Stimulated activated CD4-positive, alpha-beta T cell treated with anti-CD3 and anti-CD28 coated beads, Interleukin-4, amount 100 ng/mL, for 24 hours (primary cell): ENCODE measurements at places on chromosomes 4 and X.

- no peak for DNase-seq
Measured at GRCh38 chr4:157075811-157076577, at the start of gene GLRB. Gene GLRB (plus strand): TSS chr4:157076150. CDS start chr4:157078025, 1,875 bp downstream.

DNA sequence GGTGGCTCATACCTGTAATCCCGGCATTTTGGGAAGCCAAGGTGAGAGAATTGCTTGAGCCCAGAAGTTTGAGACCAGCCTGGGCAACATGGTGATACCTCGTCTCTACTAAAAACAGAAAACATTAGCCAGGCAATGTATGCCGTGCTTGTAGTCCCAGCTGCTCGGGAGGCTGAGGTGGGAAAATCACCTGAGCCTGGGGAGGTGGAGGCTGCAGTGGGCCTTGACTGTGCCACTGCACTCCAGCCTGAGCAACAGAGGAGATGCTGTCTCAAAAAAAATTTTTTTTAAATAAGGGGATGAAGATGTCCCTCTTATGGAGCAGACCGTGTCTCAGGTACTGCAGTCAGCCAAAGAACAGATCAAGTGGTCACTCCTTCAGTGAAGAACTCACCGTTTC is 13.5 kb downstream of the CTAG1B start:
- DNase-seq: no peak

GRCh38 chrX:150506486-150506885 is 61.9 kb upstream of the MTM1 start:
- no peak for DNase-seq

GRCh38 chrX:21661316-21661715 is 3.2 kb upstream of the KLHL34 start:
- no peak for DNase-seq

GRCh38 chrX:15672881-15673280 is 8.3 kb upstream of the CLTRN start:
- no peak for DNase-seq

- DNase-seq: no peak
Measured at GRCh38 chr4:23654791-23655190, 235.1 kb downstream of the PPARGC1A start.

DNA sequence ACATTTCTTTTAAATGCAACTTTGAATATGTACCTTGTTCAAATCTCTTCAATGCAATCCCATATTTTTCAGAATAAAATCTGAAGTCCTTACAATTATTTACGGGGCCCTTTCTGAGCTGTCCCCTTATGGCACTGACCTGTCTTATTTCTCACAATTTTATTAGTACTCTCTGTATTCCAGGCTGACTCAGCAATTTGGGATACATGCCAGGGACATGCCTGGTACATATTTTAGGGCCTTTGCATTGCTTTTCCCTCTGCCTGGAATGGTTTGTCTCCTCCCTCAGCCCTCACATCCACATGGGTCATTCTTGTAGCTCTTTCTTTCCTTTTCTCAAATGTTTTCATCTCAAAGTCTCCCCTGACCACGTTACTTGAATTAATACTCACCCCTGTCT is 172.2 kb upstream of the TECRL start:
- no peak for DNase-seq

- DNase-seq: no peak
Measured at GRCh38 chrX:13252726-13253125, 67.1 kb downstream of the ATXN3L start.

GRCh38 chr4:183508697-183509335 is 4.0 kb downstream of the ING2 start:
- DNase-seq: no peak

- no peak for DNase-seq
Measured at GRCh38 chr4:145176641-145177432, 3.6 kb downstream of the OTUD4 start.

DNA sequence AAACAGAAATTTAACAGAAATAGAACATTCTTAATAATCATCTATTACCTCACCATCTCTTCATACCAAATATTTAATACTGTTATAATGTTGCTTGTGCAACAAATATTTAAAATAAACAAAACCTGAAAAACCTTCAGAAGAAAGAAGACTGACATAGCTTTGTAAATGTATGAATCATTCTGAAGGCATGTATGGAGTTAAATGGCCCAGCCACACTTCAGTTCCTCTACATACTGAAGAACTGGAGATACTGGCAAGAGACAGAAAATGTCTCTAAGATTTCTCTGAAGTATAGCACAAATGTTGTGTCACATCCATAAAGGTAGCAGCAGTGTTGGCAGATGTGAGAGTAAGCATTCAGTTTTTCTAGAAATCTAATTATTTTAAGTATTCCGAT is 275.3 kb upstream of the FGF13 start:
- DNase-seq: no peak

DNA sequence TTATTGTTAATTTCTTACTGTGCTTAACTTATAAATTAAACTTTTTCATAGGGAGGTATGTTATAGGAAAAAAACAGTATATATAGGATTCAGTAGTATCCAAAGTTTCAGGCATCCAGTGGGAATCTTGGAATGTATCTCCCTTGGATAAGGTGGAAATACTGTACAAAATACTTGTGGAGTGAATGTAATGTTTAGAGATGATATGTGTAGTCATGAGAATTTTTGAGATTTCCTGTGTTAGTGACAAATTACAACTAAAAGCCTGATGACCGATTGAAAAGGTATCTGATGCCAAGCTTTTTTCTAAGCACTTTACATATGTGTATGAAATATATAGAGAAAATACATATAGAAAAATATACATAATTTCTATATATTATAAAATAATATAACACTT is 69.2 kb downstream of the STK32B start:
- no peak for DNase-seq

DNA sequence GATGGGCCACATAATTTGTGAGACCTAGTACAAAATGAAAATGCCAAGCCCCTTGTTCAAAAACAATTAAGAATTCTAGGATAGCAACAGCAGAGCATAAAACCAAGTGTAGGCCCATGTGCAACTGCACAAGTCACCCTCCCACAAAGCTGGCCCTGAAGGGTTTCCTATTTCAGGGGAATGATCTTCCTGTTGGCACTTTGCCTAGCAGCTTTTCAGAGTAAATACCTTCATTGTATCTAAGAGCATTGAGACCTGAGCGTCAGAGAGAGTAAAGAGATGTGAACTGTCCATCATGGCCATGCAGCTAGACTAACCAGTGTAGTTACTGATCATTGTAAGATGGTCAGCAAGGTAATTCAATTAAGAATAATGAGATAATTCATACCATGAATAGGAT is 113.6 kb downstream of the CNKSR2 start:
- no peak for DNase-seq

GRCh38 chr4:1321946-1322650 is 24.9 kb upstream of the UVSSA start:
- no peak for DNase-seq

DNA sequence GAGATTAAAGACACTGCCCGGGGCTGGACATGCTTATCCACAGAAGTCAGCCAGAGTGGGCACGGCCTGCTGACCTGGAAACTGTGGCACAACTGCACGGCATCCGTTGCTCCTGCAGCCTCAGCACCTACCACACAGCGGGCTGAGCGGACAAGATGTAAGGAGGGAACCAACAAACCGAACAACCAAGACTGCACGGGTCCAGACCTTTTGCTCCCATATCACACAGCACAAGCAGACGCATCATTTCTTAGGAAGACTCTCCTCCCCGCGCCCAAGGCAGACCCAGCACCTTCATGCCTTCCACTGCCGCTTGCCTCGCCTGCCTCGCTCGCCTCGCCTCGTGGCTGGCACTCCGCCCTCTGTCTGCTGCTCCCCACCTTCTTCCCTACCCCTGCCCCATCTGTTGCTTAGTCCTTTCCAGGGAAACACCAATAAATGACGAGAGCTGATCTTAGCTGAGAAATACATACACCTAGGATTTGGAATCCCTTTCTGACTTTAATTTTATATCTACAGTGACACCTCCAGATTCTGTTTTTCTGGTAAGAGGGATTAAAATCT is 79.0 kb downstream of the AFAP1 start:
- DNase-seq: no peak

- no peak for DNase-seq
Measured at GRCh38 chr4:48008021-48008596, 8.4 kb downstream of the CNGA1 start.

GRCh38 chrX:118740276-118740889 is 13.0 kb downstream of the IL13RA1 start:
- DNase-seq: no peak

DNA sequence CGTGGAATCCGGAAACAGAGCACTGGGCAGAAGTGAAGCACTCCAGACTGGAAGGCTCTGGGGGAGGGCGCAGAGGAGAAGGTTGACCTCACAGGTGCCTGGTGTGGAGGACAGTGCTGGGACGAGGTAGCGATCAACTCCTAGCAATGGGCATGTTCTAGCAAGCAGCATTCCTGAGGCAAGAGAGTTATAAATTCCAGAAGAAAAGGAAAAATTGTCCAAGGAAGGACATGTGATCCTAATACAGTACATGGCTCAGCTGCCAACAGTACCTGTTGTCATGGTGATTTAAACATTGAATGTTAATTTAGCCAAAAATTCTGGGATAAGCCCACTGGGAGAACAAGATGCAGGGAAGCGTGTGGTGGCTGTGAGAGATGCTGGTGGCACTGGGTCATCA is 8.2 kb downstream of the ARHGAP4 start:
- DNase-seq: no peak

GRCh38 chrX:18674417-18674787 is 2.5 kb upstream of the RS1 start:
- DNase-seq: peak; percentile 17

DNA sequence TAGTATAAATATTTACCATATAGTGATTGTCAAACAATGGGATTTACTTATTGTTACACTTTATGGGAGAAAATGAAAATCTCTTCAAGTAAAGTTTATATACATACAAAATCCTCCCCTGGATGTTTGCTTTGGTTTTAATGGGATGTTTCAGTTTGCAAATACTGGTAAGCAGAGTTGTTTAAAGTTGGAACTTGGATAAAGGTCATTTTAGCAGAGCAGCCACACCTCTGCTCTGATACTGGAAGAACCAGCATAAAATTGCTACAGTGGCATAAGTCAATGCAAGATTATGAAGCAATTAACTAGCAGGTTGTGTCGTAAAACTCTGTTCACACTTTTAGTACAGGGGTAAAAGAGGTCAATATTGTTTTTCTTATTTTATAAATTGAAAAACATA is 101.2 kb downstream of the TRAPPC11 start:
- no peak for DNase-seq

DNA sequence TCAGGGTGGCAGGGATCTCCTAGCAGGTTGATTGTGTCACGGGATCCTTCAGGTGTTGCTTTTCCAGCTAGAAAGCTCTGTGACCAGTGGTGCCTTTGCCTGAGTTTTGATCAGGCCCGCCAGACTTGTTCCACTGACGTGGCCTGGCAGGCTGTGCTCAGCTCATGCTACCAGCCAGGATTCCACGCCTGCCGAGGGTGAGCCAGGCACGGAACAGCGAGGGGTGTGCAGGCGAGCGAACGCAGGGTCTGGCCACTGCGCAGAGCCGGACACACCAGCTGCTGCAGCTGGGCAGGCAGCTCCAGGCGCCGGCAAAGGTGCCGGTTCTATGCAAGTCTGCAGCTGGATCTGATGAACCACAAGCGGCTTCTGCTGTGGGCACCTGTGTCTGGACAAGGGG is 17.1 kb upstream of the SAT1 start:
- DNase-seq: no peak

DNA sequence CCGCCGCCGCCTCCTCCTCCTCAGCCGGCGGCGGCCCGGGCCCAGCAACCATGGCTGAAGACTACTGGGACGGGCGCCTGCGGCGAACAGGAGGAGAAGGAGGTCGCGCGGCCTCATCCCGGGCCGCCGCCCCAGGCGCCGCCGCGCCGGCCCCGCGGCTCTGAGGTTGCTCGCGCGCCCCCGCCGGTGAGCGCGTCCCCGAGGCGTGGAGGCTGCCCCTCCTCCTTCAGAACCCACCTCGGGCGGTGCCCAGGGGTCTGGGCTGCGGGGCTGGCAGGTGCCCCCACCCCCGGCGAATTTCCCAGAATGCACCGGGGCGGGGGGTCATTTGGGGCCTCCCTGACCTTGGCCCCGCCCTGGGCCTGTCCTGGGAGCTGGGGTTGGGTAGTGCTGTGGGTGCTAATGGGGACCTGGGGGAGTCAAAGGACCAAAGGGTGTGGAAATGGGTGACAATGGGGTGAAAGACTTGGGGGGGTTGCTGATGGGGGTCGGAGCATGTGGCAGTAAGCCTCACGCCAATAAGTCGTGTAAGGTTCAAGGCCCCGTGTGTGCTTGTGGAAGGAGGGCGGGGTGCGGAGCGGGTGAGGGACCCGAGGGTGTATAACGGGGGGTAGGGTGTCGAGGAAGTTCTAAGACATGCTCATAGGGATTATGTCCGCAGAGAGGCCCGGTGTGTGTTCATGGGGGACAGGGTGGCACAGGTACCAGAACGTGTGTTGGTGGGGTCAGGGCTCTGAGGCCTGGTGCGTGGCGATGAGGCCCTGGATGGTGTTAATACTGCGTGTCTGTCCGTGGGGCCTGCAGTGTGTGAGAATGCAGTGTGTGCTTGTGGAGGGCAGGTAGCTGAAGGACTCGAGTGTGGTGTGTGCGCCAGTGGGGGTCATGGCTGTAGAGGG is 687 bp downstream of the CDK16 start:
- DNase-seq: peak; percentile 49

DNA sequence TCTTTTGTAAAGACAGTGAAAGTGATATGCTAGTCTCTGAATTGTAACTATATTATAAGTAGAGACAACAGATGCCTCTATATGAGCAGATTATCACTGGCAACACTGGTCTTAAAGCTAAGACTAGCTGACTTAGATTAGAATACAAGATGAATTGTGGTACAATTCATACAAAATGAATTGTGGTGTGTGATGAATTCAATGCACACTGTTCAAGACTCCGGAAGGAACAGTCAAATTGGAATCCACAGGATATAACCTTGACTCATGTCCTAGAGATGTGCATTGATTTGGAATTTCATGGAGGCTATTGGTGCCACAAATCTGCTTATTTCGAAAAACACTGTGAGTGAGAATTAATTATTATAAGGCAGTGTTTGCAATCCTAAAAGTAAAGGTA is 701.8 kb downstream of the PCDH7 start:
- no peak for DNase-seq

DNA sequence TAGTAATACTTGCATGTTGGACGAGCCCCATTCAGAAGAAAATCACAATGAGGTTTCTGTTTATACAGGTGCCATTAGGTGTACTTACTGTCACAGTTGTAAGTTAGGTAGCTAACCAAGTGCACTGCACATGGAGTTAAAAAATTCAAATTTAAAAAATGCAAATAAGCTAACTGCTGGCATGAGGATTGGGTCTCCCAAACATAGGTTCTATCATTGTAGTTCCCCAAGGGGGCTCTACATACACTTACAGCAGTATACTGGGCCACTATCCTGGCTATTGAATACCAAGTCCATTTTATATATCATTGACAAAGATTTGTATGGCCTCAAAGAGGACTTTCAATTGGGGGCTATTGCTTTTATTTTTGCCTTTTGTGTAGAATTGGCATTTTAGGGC is 153.4 kb downstream of the FMR1NB start:
- no peak for DNase-seq
